ENCODE measurements at places on chromosomes 16 and 17.

DNA sequence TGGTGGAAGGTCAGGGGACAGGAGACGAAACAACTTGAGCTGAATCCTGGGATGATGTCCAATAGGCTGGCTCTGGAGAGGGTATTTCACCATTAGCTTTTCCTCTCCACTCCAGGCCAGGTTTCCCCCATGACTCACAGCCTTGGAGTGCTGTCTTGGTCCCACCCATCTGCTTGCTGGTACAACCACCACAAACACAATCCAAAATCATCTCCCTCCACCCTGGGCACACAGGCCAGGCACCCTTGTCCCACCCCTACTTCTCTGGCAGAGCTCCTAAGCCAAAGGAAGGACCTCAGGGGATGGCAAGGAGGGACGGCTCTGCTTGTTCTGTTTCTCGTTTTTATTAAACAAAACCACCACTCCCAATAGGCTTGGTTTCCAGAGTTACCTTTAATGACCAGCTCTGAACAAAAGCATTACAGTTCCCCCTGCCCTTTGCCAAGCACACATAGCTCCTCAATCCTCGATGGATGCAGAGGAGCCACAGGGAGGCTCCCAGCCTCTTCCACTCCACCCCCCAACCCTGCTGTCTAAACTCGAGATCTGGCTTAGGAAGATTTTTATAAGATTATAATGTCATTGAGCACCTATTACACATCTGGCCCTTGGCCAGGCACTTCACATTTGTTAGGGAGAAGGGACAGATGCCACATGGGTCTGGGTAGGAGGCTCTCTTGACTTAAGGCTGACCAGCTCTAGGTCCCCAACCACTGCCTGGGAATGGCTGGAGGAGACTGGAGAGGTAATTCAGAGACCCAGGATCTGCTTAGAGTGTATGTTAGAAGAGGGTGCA, 13.3 kb downstream of the CAVIN1 start:
- DNase-seq = peak; percentile 46

GRCh38 chr16:11296706-11297491, 15.8 kb upstream of the PRM1 start:
- DNase-seq = no peak

GRCh38 chr16:61836804-61837393, 199.3 kb downstream of the CDH8 start:
- DNase-seq = no peak

- DNase-seq = peak; percentile 71
Observed at GRCh38 chr17:27384261-27384701, 72.0 kb upstream of the KSR1 start.

DNA sequence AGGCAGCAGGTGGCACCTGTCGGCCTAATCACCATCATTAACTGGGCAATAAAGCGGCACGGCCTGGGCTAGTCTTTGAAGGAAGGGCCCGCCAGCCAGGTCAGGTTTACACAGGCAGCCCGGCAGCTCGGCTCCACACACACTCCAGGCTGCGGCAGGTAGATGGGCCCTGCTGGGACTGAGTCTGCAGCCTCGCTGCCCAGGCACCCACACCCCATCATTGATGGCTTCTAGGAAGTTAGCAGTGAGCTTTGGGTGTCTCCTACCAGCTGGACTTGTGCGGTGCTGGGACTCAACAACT, 6.8 kb upstream of the FOXN1 start:
- DNase-seq = no peak

- no peak for DNase-seq
Observed at GRCh38 chr17:66983414-66984021, 19.0 kb downstream of the CACNG4 start.

- no peak for DNase-seq
Observed at GRCh38 chr16:89805136-89805905, 11.1 kb downstream of the FANCA start.

- DNase-seq = peak; percentile 47
Observed at GRCh38 chr17:66507103-66507923, 204.9 kb downstream of the PRKCA start.

DNA sequence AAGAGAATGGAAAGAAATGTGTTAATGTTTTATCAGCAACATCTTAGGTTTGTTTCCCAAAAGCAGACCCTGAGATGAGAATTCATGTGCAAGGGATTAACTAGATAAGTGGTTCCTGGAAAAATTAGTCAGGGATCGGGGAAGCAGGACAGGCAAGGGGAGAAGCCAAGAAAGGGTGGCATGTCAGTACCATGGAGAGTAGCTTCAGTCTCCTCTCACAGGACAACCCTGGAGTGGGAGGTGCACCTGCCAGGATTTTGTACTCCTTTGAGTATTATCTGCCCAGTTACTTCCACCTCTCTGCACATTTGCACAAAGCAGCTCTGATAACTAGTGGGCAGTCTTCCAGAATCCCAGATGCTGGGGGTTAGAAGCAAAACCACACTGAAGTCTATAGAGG, 117.0 kb downstream of the RGS9 start:
- DNase-seq = no peak
